ENCODE measurements at places on chromosomes 1 and 21.
A peak's percentile ranks its signal among the peaks of the same experiment; 100 is the strongest.

GRCh38 chr1:1799716-1800115 is 21.4 kb upstream of the NADK start:
- no peak for DNase-seq

DNA sequence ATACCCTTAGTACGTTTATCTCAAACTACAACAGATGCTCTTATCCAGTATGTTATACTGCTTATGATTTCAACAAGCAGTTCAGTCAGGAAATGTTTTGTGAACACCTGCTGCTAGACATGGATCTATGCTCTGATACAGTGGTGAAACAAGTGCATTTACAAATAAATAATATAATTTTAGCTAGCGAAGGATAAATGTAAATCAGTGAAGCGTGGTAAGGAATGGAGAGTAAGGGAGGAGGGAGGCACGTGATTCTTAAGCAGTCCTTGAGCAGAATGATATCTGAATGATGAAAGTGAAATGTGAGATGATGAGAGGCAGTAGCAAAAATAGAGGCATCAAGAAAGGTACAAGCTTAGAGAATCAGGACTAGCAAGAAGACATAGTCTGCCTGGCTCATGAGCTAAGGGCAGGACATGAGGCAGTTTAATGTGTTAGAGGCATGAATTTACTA is 6.3 kb downstream of the TSNAX start:
- no peak for DNase-seq

- DNase-seq: no peak
Measured at GRCh38 chr1:228898582-228898992, 163.3 kb downstream of the RHOU start.

- no peak for DNase-seq
Measured at GRCh38 chr1:153573351-153573750, 7.7 kb upstream of the S100A2 start.

DNA sequence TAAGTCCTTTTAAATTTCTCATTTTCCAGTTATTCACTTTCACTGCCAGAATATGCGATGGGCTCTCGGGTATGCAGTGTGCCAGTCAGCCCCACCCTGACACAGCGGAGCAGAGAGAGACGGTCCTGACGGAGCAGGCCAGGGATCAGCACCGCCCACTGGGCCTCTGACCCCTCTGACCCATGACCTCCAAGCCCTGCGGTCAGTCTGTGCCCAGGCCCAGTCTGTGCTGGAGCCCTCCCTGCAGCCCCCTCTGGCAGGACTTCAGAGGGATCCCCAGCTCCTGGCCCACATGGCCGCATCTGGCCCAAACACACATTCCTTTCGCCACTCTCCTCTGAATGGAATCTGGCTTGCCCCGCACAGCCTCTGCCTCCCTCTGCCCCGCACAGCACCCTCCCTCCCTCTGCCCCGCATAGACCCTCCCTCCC is 43.4 kb upstream of the COL6A2 start:
- DNase-seq: peak; percentile 53

DNA sequence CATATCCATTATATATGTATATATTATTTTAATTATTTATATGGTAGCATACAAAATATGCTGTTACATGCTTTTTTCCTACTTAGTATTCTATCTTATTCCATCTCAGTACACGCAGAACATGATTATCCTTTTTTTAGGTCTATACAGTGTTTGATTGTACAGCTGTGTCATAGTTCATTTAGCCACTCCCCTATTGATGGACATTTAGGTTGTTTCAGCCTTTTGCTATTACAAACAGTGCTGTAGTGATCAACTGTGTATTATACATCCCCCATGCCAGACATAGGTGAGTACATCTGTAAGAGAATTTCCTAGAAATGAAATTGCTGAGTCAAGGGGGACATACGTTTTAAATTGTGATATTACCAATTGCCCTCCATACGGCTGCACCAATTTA is 15.6 kb downstream of the LACTBL1 start:
- DNase-seq: no peak

DNA sequence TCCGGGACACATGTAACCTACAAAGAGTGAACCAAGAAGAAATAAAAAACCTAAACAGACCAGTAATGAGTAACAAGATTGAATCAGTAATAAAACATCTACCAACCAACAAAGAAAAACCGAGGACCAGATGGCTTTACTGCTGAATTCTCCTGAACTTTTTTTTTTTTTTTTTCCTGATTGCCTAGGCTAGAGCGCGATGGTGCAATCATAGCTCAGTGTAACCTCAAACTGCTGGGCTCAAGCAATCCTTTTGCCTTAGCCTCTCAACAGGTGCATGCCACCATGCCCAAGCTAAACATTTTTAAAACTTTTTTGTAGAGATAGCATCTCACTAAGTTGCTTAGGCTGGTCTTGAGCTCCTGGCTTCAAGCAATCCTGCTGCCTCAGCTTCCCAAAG is 11.2 kb upstream of the FGGY start:
- no peak for DNase-seq

DNA sequence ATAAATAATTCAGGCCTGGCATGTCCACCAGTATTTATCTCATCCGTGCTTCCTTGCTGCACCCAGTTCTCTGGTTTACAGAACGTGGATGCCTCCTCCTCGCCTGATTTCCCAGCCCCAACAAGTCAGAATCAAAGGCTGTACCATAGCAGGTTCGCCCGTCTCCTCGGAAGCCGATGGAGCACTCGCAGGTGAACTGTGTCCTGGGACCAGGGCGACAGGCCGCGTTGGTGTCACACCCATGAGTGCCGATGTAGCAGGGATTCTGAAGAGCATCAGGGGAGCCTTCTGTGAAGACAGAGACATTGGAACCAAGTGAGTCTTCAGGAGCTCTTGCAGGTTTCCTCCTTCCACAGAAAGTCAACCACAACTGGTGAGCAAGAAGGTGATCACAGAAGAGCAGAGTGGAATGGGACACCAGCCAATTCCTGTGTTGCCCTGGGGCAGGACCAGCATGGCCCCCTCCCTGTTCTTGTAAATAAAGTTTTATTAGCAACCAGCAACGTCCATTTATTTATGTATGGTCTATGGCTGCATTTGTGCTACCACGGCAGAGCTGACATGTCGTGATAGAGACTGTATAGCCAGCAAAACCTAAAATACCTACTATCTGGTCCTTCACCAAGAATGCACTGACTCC is 40.8 kb downstream of the NID1 start:
- DNase-seq: no peak

DNA sequence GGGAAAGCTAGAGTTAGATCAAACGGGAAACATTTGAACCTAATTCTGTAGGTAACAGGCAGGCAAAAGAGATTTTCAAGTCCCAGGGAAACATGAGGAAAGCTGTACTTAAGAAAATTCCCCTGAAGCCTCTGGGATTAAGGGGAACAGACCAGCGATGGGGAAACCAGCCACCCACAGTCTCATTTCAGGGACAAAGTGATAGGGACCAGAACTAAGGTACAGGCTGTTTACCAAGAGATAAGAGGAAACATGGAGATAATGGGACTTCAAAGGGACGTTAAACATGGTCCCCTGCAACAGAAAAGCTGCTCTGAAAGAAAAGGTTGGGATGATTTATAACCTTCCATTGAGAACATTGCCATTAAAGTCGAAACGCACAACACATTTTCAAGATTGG is 84.4 kb downstream of the NTPCR start:
- peak; percentile 61 for DNase-seq

DNA sequence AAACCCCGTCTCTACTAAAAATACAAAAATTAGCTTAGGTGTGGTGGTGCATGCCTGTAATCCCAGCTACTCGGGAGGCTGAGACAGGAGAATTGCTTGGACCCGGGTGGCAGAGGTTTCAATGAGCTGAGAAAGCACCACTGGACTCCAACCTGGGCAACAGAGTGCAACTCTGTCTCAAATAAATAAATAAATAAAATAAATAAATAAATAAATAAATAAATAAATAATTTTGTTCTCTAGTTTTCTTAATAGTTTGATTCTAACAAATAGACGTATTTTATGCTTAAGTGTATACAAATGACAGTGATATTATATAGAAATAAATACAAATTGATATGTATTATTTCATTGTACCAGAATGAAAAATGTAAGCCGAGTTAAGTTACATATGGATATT is 339.9 kb upstream of the OLFM3 start:
- no peak for DNase-seq

GRCh38 chr1:180158149-180159147 is 3.8 kb downstream of the QSOX1 start:
- DNase-seq: no peak

DNA sequence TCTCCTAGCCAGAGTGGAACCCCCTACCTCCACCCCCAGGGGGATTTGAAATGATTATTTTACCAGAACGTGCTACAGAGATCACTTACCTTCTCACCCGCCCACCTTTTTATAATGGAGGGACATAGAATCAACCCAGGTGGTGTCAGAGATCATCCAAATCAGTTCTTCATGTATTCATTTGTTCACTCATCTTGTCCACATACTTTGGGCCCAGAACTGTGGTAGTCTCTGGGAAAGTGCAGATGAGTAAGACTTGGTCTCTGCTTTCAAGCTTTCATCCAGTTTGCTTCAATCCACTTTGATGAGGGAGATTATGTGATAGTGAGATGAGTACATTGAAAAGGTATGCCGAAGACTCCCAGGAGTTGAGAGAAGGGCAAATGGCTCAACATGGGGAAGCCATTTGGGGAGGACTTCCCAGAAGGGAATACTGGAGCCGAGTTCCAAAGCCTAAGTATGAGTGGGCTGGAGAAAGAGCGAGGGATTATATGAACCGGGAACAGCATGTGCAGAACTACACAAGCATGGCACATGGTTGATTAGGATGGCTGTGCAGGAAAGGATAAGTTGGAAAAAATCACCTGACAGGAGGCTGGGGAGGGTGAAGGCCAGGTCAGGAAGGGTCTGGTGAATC is 1.9 kb downstream of the FGGY start:
- peak; percentile 24 for DNase-seq

- no peak for DNase-seq
Measured at GRCh38 chr1:16249596-16250241, 12.7 kb upstream of the CPLANE2 start.

GRCh38 chr21:42097860-42098454 is 26.8 kb downstream of the UMODL1 start:
- DNase-seq: no peak

- peak; percentile 85 for DNase-seq
Measured at GRCh38 chr1:8154621-8155052, 128.5 kb upstream of the ERRFI1 start.

GRCh38 chr1:145871994-145872924 is 13.4 kb upstream of the PIAS3 start:
- peak; percentile 66 for DNase-seq

GRCh38 chr1:56578963-56579875 is at the start of gene PLPP3:
Gene PLPP3, minus strand, starts transcription at chr1:56579563. Its CDS starts 547 bp downstream, at chr1:56579016.
- peak; percentile 96 for DNase-seq
